ENCODE measurements at places on chromosomes 6 and 20.

DNA sequence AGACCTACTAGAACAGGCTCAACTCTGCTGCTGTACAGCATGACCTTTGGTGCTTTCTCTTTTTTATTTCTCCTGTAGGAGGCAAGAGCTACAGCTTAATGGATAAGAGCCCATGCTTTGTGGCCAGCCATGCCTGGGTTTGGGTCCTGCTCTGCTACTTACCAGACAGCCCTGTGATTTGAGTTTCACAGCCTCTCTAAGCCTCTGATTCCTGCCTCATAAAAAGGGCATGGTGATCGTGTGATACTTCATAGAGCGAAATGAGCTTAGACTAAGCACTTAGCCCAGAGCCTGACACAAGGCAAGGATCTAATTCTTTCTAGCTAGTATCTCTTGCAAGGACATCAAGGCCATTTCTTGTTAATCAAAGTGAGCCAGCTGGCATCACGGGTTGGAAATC is 19.3 kb upstream of the PDE7B start:
- DNase-seq = no peak

DNA sequence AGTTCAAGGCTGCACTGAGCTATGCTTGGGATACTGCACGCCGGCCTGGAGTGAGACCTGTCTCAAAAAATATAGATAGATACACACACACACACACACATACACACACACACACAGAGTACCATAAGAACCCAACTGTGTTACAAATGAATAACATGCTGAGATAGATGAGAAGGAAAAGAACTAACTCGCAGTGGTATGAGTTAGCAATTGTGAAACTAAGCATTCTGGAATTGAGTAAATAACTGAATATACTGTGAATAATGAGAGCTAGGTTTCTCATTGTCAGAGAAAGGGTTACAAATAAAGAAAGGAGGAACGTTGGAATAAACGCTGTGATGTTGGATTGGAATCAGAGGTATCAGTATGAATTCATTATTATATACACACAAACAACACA is 14.6 kb upstream of the FAXC start:
- DNase-seq = no peak

GRCh38 chr6:116156405-116157326 is 30.7 kb upstream of the COL10A1 start:
- no peak for DNase-seq

- DNase-seq = peak; percentile 82
Measured at GRCh38 chr6:158999666-159000403, at the start of gene RSPH3. Gene RSPH3 (minus strand): TSS chr6:159000202. CDS start chr6:158999550, 652 bp downstream.

- no peak for DNase-seq
Measured at GRCh38 chr6:20705741-20706140, 171.5 kb downstream of the CDKAL1 start.

DNA sequence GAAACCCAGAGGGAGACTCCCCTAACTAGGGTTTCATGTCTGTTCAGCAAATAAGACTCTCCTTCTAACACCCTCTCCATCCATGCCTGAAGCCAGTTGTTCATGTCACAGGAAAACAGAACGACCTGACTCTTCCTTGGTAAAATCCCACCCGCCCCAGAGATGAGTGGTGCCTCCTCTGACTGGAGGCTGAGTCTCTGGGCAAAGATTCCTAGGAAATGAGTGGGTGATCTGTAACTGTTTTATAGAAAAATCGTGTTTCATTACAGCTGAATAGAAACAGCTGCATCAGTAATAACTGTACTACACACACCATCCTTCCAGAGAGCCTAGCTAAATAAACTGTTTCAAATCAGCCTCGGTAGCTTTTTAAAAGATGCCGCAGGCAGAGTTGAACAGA is 37.4 kb upstream of the MRPS10 start:
- DNase-seq = no peak

DNA sequence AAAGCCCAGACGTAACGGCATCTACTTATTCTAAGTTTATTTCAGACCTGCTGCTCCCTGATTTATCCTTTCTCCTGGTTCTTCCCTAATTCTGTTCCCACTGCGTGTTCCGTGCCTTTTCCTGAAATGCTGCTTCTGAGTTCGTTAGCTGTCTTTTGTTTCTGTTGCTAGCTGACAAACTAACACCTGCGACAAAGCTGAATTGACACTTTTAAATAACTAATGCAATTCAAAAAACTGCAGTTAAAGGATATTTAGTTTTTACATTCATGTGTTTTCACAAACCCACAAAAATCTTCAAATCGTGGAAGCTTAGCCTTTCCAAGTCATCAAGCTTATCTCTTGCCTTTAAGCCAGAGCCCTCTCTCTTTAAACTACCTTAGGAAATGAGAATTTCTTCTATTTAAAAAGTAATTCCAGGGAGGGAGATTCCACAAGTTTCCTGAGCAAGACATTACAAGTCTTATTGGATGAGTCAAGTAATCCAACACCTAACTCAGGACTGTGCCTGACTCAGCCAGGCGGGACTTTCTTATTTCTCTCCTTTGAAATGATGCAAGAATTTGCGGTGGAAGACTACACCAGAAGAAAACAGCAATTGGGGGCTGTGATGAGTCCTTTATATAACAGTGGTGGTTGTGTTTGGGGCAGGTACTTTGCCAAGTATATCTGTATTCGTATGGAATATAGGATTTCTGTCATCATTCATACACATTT is 6.3 kb downstream of the ADTRP start:
- DNase-seq = no peak

GRCh38 chr6:161635975-161636374 is 362.1 kb upstream of the AGPAT4 start:
- no peak for DNase-seq

DNA sequence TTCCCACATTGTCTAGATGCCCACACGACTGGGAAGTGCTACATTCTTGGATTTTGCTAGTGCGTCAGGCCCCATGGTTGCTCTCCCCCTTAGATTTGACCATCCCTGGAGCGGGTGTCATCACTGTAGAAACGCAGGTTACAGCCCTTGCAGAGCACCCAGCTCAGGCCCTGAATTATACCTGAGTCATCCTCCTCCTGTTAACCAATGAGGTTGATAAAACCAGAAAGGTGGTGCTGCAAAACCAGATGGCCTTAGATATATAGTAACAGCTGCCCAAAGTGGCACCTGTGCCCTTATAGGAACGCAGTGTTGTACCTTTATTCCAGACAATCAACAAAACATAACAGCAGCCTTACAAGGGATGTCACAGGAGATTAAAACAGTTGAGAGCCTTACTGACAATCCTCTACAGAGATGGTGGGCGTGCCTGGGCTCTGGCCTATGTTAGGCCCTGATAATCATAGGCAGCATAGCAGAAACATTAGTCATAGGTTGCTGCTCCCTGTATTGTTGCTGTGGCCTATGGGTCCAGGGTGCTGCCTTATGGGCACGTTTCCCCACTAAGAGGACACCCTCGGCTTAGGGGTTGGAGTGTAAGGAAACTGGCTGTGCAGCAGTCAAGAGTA is 33.6 kb upstream of the HSF2 start:
- no peak for DNase-seq

DNA sequence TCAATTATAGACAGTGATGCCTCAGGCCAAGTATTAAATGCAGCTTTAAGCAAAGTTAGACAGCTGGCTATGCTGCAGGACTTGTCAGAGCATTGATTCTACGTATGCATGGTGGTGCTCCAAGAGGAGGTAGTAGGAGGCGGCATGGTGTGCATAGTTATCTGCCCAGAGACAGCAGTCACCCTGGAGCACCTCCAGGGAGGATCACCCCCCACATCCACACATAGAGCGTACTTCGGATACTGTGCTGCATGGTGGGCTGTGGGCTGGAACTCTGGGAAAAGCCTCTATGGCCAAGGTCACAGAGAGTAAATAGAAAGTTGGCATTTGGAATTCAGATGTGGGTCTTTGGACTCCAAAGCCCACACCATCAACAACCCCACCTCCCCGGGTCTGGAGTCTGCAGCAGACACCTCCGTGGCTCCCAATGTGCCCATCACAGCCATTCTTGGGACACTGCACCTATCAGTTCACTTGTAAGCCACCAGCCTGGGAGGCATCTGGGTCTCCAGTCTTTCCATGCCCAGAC is 64.5 kb upstream of the STX16 start:
- DNase-seq = no peak

- DNase-seq = no peak
Measured at GRCh38 chr20:47336129-47336754, 20.3 kb downstream of the ZMYND8 start.

GRCh38 chr6:169085466-169085865 is 168.2 kb downstream of the THBS2 start:
- no peak for DNase-seq
